ENCODE measurements at places on chromosomes 3 and 15. TPM values are rescaled to one million over a fixed set of nuclear protein-coding genes. Genes with fewer than 3 reads are reported as not detected.

DNAH1 gene
- total RNA-seq, result 20.5 TPM

SQOR gene
- 221 TPM for total RNA-seq

CACNA2D3 gene
- total RNA-seq, result 0.55 TPM

P2RY12 gene
- not detected for total RNA-seq

KNG1 gene
- total RNA-seq, result 2.0 TPM

ACSBG1 gene
- total RNA-seq, result 1.5 TPM

UNC13C gene
- total RNA-seq, result 0.41 TPM

AGTR1 gene
- 10.2 TPM for total RNA-seq

TUSC2 gene
- total RNA-seq, result 7.9 TPM

VIPR1 gene
- 259 TPM for total RNA-seq

DNA sequence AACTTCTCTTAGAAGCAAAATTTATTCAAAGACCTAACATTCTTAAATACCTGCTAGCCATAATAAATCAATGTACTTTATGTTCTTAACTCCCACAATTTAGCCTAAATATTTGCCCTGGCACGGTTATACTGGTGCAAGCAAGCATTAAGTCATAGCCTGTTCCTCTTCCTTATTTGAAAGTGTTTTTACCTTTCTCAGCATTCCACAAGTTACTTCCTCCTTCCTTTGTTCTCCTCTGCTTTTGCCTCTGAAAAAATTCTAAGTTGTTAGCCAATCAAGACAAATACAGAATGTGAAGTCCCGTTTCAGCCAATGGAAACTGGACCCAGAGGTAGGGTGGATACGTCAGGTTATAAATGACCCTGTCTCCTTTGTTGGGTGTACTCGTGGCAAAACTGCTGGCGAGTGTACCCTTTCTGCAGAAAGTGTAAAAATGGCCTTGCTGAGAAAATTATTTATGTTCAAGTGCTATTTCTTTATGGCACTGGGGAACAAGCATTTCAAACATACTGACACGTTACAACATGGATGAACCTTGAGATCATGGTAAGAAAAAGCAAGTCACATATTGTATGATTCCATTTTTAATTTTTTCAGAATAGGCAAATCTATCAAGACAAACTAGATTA is 3.1 kb upstream of the TATDN2 start:
- no peak for DNase-seq

DNA sequence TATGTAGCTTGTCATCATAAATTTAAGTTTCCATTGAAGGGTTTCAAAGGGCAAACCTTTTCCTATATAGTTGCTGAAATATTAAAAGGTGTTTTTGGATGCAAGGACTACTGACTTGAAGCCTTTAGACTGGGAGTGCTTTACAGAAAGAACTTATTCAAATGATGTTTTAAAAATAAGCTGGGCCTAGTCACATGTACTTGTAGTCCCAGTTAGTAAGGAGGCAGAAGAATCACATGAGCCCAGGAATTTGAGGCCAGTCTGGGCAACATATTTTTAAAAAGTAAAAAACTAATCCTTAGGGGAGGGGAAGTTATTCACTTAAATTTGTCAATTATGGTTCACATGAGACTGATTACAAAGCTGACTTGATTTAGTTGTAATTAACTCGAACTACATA is 65.0 kb downstream of the SMARCC1 start:
- no peak for DNase-seq

- DNase-seq, result no peak
Observed at GRCh38 chr3:171569571-171570132, 109.4 kb upstream of the TNIK start.

DNA sequence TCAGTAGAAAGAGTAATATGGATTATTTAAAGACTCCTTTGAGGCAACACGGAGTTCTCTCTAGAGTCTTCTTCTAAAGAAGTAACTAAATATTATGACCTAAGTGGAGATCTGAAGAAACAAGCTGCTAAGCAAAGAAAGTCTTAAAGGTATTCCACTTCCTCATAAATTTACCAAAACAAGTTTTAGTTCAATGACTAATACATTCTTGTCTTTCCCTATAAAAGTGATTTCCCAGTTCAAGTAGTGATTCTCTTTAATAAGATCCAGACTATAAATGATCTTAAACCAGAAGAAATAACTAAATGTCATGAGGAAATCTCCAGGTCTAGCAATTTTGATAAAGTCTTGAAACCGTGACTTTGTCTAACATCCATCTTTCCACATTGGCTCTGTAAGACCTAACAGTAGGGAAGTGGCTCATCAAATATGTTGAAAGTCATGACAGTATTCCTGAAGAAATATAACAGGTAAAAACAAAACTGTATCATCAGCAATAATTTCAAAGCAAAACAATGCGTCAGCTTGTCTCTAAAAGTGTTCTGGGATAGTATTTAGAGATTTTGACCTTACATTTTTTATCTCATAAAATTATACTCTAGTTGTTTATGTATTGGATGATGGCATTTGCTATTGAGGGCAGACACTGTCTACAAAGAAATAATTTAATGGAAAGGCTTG is 51.8 kb upstream of the NEDD4 start:
- no peak for DNase-seq

DNA sequence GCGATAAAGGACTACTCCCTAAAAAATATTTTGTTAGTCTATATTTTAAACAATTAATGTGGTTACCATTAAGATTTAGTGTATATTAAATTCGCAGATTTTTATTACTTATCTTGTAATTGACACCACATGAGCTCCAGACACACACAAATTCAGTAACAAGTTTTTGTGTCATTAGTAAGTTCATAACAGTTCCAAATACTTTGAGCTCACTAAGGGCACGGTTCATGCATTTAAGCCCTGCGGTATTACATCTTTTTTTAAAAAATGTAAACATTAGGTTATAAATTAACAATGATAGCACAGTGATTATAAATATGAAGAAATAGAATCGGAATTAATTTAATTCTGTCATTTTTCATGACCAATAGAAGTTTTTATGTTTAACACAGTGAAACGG is 317.3 kb downstream of the ZNF385D start:
- no peak for DNase-seq

GRCh38 chr3:60675424-60675823 is 575.8 kb downstream of the FHIT start:
- DNase-seq, result no peak

- DNase-seq, result no peak
Observed at GRCh38 chr15:101604124-101604874, 47.9 kb downstream of the TM2D3 start.

- DNase-seq, result no peak
Observed at GRCh38 chr3:30933478-30934207, 39.2 kb upstream of the GADL1 start.

DNA sequence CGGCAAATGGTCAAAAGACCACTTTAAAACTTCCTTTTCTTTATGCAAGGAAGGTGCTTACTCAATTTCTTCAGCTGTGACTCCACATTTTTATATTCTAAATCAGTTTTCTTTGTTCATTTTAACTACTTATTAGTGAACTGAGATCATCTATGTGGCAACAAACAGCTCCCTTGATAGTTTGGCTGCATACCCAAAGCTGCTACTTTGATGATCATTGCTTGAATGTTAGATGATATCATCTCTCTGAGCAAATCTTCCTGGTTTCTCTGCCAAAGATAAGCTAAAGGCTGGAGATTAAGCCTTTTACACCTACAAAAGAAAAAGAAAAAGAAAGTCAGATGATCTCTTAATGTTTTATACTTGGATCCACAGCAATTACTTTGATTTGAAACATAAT is 95.5 kb downstream of the DPH6 start:
- DNase-seq, result no peak

DNA sequence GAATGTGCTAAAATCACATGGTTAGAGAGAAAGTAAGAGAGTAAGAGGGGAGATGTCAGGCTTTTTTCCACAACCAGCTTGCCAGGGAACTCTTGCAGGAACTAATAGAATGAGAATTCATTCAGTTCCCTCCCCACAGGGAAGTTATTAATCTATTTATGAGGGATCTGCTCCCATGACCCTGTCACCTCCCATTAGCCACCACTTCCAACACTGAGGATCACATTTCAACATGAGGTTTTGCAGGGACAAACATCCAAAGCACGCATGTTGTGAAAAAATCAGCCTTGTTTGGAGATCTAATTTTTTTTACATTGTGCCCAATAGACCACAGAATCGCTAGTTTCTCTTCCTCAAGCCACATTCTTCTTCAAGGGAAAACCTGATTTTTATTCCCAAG is 904.0 kb downstream of the TBL1XR1 start:
- no peak for DNase-seq

- DNase-seq, result peak; percentile 16
Observed at GRCh38 chr3:77254967-77255831, 215.3 kb downstream of the ROBO2 start.

DNA sequence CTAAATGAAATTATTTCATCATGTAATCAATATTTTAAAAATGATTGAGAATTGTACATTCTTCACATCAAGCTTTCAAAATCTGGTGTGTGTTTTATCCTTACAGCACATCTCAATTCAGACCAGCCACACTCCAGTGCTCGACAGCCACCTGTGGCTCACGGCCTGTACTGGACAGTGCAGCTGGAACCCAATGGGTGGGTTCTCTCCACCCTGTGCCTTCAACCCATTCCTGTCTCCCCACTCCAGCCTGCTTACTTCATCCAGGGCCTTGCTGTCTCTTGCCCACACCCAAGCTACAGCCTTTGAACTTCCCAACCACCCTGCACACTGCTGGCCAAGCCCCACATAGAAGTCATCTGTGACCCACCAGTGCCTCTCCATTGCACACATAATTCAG is 17.6 kb downstream of the CYP19A1 start:
- DNase-seq, result no peak

GRCh38 chr3:153601374-153601853 is 439.4 kb downstream of the RAP2B start:
- DNase-seq, result no peak

- no peak for DNase-seq
Observed at GRCh38 chr15:32701863-32702262, 15.9 kb upstream of the GREM1 start.

DNA sequence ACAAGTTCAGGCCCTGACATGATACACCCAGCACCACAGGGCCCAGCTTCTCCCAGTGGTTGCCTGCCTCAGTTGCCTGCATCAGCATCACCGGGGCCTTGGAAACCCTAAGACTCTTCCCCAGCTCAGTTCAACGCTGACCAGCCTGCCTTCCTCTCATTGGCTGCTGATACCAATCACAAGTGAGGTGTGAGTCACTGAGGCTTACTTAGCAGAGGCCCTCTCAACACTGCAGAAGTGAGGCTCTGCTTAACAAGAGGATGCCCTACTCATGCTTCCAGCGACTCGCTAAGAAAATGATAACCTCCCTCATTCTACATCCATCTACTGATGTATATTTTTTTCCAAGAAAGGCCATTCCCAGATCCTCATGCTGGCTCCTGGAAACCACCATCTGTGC is 151.9 kb downstream of the ADAMTS17 start:
- DNase-seq, result no peak

GRCh38 chr3:146834917-146835316 is 229.8 kb upstream of the PLSCR5 start:
- DNase-seq, result no peak

- no peak for DNase-seq
Observed at GRCh38 chr15:40637221-40637745, 43.2 kb downstream of the KNL1 start.

- DNase-seq, result peak; percentile 91
Observed at GRCh38 chr3:14371573-14372474, 30.6 kb upstream of the SLC6A6 start.

- no peak for DNase-seq
Observed at GRCh38 chr3:128260275-128260674, 107.0 kb downstream of the EEFSEC start.

- DNase-seq, result no peak
Observed at GRCh38 chr3:35651426-35651825, 12.1 kb downstream of the ARPP21 start.

DNA sequence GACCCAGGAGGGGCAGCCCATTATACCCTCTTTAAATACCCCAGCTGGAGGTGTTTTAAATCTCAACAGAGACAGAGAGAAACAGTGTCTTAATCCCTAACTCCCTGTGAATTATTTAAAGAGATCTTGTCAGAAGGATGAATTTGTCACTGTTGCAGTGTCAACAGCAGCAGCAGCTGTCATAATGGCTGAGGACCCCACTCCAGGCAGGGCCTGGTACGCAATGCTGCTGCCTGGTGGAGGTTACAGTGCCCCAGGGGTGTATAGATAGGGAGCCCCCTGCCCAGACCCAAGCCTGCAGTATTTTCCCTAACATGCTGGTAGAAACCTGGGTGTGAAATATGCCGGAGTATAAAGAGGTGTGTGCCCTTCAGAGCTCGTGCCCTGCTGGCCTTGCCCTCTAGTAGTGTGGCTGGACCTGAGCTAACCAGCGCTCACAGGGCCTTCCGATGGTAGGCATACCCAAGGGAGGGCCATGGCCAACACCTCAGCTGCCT is 143.0 kb downstream of the EPHB1 start:
- DNase-seq, result no peak

DNA sequence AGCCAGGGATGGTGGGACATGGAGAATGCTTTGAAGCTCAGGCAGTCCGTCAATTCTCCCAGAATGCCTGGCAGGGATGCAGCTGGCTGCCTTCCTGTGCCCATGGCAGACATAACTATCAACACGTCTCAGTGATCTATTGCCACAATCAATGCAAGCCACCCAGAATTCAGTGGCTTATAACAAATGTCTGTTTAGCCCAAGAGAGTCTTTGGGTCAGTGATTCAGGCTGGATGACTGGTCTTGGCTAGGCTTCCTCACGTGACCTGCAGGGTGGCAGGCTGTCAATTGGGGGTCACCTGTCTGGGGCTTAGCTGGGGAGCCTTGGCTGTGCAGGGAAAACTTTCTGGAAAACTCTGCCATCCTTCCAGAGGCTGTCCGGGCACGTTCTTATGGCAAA is 213.1 kb upstream of the LRRFIP2 start:
- no peak for DNase-seq

- DNase-seq, result no peak
Observed at GRCh38 chr3:12681943-12682390, 18.1 kb upstream of the RAF1 start.

DNA sequence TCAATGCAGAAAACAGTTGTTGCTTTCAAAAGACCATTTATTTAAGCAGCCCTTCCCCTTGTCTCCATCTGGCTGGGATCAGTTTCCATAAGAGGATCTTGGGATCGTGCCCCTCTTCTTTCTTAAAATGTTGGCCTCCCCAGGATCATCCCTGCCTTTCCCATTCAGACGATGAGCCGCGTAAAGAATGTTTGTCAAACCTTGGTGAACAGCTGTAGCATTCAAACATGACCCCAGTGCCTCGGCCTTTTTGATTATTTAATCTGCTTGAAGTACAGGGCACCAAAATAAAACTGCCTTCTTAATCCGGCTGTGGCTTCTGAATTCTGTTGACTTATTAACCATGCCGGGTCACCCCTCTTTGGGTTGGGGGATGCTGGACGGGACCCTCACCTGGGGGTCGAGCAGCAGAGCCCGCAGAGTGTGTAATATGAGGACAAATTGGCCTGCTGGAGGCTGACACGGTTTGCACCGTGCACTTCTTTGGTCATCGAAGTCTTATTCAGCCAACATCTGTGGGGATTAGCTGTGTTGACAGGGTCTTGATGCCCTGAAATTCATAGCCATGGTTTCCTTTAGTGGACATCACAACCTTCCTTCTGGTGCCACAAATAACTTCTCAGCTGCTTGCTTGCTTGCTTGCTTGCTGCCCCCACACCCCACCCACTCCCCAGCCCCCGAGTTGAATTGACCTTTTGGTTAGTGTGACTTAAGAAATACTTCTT is at the start of gene LRTM1:
LRTM1 (minus strand) TSS at position 14 of the 725 bp plus-strand sequence. CDS start 148 bp downstream, outside the sequence.
- no peak for DNase-seq

Measured in transverse colon (tissue), 4 donors.